ENCODE measurements at places on chromosomes 13 and 19.

DNA sequence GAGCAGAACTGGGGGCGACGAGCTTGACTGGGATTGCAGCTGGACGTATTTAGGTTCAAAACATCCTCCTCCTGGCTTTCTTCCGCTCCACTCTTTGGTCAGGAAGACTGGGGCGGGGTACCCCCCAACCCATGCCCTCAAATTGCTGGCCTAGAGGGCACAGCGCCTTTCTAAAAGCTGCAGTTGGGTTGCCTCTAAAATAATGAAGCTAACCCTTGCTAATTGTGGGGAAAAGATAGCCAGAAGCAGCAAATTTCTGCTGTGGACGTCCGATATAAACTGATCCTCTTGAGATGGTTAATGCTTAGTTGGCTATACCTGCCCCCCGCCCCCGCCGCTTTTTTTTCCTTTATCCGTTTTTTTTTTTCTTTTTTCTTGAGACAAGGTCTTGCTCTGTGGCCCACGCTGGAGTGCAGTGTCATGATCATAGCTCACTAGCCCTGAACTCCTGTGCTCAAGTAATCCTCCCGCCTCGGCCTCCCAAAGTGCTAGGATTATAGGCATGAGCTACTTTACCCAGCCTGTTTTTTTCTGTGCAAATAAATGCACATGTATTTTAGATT is 754 bp upstream of the CHERP start:
- DNase-seq, result no peak

GRCh38 chr19:50377051-50377461 is 799 bp downstream of the NR1H2 start:
- DNase-seq, result no peak

- DNase-seq, result no peak
These were observed 156.6 kb downstream of the TM9SF2 start for GRCh38 chr13:99657848-99658260.

DNA sequence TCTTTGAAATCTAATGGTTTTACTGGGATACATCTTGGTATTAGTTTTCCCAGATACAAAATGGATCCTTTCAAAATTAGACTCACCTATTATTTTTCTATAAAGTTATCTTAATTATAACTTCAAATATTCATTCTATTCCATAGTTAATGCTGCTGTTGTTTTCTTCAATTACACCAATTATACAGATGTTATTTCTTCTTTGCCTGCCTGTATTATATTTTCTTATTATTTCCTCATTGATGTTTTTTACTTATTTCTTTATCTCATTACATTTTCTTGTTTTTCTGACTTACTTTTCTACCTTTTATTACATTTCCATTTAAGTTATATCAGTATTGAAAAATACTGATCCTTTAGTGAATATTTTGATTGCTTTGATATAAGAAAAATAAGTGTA is 40.9 kb downstream of the SPACA7 start:
- no peak for DNase-seq
